Uterus (tissue), 4 donors: ENCODE measurements at places on chromosomes 5 and 9. TPM values are rescaled to one million over a fixed set of nuclear protein-coding genes. Genes with fewer than 3 reads are reported as not detected.

DNA sequence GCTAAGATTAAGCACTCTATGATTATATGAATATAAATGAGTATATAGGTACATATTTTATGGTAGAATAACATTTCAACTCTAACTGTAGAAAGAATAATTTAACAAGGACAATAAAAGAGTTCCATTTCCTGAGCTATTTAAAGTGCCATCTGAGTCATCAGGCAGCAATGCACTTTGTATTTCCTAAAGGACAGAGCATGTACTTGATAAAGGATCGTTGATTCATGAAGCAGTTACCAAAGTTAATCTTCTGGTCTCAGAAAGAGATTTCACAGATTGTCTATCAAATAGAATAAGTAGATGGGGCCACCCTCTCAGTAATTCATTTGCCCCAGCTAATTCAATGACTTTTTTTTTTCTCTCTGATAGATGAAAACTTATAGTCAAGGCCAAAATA is 747.8 kb downstream of the CDH18 start:
- DNase-seq, result no peak

- no peak for DNase-seq
Observed at GRCh38 chr5:178428341-178429155, 161.6 kb downstream of the COL23A1 start.

Gene SLC45A2
- total RNA-seq, result not detected

- no peak for DNase-seq
Observed at GRCh38 chr5:118295045-118295444, 693.3 kb downstream of the DTWD2 start.

Gene PCDHGC4
- 8.0 TPM for total RNA-seq
